ENCODE measurements at places on chromosomes 2 and 18.

GRCh38 chr2:74222300-74222650 is 23.9 kb downstream of the MTHFD2 start:
- DNase-seq = no peak

- DNase-seq = no peak
Measured at GRCh38 chr2:134582547-134582899, 136.3 kb downstream of the TMEM163 start.

- DNase-seq = no peak
Measured at GRCh38 chr18:78981394-78981831, 1.8 kb downstream of the SALL3 start.

GRCh38 chr2:8257502-8257901 is 424.4 kb upstream of the ID2 start:
- no peak for DNase-seq

GRCh38 chr2:158214431-158214830 is 112.8 kb downstream of the UPP2 start:
- DNase-seq = peak; percentile 87

- no peak for DNase-seq
Measured at GRCh38 chr18:79274823-79275222, 120.9 kb upstream of the NFATC1 start.

DNA sequence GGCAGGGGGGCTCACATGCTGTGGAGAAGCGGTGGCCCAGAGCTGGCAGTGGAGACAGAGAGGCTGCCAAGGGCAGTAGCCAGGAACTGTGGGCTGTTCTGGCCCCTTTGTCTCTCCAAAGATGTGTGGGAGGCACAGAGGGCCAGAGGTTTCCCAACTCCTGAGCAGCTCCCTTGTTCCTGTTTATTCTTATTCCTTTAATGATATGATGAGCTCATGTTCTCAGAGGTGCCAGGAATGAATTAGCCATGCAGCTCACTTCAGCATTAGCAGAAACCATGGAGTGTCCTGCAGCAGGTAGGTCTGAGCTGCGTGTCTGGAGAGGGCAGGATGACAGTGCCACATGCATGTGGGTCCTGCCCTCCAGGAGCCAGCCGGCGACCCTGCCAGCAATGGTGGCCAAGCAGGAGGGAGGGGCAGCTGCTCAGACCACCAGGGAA is 77.9 kb upstream of the FZD7 start:
- no peak for DNase-seq

GRCh38 chr2:207869784-207870778 is 100.4 kb upstream of the FZD5 start:
- peak; percentile 49 for DNase-seq

DNA sequence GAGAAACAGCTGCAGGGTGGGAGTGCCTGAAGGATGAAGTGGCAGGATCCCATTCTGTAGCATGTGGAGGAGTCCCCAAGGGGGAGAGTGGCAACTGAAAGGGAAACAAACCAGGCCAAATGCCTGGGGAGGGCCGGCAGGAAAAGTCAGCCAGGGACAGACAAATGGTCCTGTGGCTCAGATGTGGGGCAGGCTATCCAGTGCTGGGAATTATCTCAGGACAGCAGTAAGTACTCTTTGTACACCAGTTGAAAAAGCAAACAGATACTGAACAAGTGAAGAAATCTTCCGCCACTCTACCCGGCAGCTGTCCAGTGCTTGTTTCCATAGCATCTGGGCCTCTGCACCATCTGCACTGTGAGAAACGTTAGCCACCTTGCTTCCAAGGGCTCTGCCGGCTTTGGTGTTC is 408.9 kb downstream of the LRATD1 start:
- DNase-seq = no peak

DNA sequence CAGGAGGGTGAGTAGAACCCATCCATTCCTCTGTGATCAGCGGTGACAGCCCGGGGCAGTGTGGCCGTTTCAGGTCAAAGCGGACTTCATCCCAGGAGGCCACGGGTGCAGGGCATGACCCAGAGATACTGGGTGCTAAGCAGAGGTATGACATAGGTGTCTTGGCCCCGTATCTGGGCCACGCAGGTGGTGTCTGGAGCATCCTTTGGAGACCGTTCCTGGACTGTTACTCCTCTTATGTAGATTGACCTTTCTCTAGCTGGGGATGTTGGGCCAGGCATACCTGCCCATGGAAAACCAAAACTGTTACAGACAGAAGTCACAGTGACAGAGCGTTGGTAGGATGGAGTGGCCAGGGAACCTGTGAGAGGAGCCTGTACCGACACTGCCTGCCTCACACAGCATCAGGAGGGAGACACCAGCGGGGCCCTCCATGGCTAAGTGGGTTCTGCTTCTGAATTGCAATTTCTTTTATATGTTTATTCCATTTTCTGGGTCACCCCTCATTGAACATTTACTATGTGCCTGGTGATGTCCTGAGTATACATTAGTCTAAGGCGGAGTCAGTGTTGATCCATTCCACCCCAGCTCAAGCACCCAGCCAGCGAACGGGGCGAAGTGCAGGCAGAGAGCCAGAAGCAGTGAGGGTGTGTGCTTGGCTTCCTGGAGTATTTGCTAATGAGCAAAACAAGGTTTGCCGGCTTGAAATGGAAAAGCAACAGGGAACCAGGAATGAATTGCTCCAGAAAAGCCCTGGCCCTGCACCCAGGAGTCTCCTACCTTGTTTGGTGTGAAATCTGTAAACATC is 141.7 kb downstream of the SH3RF3 start:
- DNase-seq = no peak

DNA sequence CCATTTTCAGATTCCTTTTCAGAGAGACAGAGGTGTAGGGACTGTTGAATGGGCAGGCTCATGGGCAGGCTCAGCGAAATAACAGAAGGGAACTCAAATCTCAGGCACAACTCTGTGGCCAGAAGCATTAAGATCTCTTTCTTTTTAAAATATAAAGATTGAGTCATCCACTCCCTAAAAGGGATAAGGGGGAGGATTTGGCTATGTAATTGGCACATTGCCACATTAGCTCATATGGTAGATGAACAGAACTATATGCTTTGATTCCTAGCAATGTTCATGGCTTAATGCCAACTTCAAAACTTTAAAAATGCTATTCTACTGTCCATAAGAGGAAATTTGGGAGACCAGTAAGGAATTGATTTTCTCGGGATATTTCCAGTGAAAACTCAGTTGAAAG is 53.8 kb upstream of the SLC5A7 start:
- no peak for DNase-seq

DNA sequence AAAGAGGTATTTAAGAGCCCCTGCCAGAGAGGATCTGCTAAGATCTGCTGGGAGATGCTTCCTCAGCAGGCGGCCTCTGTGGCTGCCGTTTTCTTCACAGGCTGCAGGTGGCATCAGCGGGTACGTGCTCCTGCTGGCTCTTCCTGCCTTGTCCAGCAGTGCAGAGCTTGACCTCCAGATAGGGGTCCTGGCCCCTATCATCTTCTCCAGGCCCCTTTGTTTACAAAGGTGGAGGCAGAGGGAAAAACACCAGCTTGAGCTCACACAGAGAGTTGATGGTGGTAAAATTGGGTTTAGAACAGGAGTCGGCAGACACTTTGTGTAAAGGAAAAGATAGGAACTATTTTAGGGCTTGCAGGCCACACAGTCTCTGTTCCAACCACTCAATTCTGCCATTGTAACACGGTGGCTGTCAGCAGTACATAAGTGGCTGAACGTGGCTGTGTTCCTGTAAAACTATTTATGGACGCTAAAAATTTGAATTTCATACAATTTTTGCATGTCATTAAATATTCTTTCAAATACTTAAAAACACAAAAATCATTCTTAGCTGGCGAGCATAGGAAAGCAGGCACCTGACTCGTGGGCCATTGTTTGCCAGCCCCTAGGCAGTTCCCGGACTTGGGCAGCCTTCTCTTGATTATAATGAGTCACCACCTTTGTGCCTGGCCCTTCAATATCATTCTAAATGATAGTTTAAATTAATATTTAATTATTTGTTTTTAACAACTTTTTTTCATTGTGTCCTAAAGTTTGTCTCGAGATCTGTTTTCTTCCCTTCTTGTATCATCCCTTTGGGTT is 98.2 kb upstream of the B3GNT7 start:
- peak; percentile 60 for DNase-seq

DNA sequence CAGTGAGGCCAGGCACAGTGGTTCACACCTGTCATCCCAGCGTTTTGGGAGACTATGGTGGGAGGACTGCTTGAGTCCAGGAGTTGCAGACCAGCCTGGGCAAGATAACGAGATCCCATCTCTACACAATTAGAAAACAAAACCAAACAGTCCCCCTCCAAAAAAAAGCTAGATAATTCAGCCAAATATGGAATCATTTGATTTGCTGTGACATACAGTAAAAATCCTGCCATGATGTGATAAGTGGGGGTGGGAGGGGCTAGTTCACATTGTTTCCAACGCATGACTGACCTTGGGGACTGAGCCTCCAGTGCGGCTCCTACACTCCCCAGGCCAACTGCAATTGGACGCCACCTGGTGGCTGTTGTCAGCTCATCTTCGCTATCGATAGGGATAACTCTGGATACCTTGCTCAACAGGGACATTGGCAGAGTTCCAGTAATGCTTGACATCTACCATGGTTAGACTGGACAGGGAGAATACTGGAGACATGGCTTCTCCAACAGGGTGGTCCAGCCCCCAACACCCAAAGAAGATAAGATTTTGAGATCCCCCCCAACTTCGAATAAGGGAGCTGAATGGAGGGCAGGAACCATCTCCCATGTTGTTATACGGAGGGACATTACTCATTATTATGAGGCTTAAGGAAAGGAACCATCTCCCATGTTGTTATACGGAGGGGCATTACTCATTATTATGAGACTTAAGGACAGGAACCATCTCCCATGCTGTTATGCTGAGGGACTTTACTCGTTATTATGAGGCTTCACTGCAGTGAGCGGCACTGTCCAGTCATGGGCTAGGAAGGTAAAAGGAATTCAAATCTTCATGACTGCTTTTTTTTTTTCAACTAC is 135.9 kb downstream of the TGIF1 start:
- DNase-seq = peak; percentile 83

DNA sequence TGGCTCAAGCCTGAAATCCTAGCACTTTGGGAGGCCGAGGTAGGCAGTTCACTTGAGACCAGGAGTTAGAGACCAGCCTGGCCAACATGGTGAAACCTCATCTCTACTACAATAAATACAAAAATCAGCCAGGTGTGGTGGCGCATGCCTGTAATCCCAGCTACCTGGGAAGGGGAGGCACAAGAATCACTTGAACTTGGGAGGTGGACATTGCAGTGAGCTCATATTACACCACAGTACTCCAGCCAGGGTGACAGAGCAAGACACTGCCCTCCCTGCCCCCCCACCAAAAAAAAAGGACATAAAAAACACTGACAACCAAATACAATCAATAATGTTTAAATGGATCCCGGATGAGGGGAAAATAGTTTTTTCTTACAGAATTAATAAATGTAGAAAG is 7.8 kb downstream of the TIA1 start:
- no peak for DNase-seq

GRCh38 chr2:101277111-101277510 is 24.4 kb downstream of the CNOT11 start:
- DNase-seq = no peak

GRCh38 chr18:53887447-53887846 is 337.0 kb downstream of the MBD2 start:
- DNase-seq = no peak

DNA sequence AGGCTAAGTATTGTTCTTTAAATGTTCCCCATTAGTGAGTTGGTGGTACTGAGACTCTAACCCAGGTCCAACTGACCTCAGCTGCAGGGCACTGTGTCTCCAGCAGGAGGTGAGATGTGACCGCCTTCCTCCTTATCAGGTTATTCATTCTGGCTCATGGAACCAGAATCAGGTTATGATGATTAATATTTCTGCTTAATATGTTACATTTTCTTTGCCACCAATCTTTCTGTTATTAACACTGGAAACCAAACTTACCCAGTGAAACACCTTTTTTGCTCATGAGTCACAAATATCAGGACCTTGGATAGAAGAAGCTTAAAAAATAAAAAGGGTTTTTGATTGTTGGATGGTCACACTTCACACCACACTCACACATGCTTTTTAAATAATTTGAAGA is 85.4 kb downstream of the DPP4 start:
- DNase-seq = no peak

- no peak for DNase-seq
Measured at GRCh38 chr2:100625717-100626116, 62.9 kb downstream of the PDCL3 start.

GRCh38 chr2:237879991-237880560 is 20.7 kb downstream of the RAMP1 start:
- no peak for DNase-seq

DNA sequence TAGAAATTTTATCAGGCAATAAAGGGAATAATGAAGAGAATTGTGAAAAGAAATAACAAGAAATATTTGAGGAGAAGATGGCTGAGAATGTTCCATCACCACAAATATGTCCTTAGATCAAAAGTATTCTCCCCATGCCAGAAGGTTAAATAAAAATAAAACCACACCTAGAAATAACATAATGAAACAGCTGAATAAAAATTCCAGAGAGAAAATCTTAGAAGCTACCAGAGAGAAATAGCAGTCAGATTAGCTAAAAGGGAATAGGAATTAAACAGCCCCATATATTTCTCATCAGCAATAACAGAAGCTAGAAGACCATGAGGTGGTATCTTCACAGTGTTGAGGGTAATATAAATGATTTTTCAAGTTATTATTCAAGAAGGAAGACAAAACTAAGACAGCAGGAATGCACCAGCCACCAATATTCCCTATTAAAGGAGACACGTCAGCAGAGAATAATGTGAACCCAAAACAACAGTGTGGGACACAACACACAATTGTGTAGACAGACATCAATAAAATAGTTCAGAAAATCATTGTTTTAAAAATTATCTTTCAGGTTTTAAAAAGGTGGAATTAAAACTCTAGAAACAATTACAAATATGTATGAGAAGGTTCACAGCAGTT is 82.0 kb upstream of the NEDD4L start:
- DNase-seq = no peak

DNA sequence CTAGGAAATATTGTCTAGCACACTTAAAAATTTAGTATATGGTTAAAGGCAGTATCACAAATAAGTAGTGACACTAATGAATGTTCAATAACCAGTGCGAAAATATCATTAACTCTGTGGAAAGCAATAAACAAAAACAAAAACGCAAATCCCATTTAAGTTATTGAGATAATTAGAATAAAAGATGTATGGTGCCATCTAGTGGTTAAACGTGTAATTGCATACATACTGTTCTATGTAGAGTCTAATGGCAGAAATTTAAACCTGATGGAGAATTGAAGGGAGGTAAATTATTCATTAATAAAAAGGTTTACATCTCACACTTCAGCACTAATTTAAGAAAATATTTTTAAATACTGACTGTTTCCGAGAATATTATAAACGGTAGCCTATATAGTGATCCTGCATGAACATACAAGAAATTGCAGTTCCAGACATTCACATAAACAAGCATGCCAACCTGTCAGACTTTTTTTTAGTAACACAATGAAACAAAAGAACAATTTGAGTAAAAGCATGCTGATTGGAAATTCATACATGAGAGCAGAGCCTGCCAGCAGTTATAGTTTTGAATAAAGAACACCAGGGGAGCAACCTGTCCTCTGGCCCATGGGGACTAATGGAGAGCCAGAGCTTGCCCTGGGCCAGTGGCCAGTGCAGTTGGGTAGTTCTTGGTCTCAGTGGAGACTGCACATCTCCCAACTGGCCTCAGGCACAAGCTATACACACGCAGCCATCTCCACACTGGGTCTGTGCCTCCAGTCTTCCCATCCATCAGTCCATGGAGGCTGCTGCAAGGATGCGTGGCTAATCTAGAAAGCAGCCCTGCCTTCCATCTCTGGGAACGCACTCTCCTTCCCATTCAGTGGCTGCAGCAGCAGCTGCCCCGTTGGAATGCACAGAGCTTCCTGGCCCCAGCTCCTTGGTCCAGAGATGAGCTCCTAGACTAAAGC is 28.0 kb downstream of the GCG start:
- peak; percentile 26 for DNase-seq

GRCh38 chr18:40470723-40471122 is 1484.3 kb upstream of the PIK3C3 start:
- DNase-seq = no peak

All from AML-193 (cell line).